ENCODE measurements at places on chromosomes 7 and 10.
A peak's percentile ranks its signal among the peaks of the same experiment; 100 is the strongest.

- peak; percentile 54 for DNase-seq
These were observed 5.7 kb downstream of the KAZALD1 start for GRCh38 chr10:101067356-101068083.

- DNase-seq, result no peak
These were observed 2.8 kb downstream of the TM9SF3 start for GRCh38 chr10:96584035-96584434.

DNA sequence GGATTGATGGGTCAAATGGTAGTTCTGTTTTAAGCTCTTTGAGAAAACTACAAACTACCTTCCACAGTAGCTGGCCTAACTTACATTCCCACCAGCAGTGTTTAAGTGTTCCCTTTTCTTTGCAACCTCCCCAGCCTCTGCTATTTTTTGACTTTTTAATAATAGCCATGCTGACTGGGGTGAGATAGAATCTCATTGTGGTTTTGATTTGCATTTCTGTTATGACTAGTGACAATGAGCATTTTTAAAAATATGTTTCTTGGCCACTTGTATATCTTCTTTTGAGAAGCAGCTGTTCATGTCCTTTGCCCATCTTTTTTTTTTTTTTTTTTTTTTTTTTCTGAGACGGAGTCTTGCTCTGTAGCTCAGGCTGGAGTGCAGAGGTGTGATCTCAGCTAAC lies 155.2 kb upstream of the BMPER start:
- no peak for DNase-seq

DNA sequence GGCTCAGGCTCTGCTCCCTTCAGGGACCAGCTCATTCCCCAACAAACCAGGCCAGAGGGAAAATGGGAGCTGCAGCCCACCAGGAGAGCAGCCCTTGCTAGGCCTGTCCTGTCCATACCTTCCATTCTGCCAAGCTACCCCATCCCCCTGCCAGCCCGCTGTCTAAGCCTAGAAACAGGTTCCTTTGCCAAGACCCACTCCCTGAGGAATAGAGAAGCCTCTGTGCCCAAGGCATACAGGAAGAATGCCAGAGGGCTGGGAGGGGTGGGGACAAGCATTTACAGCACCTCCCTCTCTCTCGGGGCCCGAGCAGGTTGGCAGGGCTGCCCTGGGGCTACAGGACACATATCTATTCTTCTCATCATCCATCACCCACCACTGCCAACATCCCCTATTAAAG lies 178.3 kb downstream of the GRID1 start:
- no peak for DNase-seq

DNA sequence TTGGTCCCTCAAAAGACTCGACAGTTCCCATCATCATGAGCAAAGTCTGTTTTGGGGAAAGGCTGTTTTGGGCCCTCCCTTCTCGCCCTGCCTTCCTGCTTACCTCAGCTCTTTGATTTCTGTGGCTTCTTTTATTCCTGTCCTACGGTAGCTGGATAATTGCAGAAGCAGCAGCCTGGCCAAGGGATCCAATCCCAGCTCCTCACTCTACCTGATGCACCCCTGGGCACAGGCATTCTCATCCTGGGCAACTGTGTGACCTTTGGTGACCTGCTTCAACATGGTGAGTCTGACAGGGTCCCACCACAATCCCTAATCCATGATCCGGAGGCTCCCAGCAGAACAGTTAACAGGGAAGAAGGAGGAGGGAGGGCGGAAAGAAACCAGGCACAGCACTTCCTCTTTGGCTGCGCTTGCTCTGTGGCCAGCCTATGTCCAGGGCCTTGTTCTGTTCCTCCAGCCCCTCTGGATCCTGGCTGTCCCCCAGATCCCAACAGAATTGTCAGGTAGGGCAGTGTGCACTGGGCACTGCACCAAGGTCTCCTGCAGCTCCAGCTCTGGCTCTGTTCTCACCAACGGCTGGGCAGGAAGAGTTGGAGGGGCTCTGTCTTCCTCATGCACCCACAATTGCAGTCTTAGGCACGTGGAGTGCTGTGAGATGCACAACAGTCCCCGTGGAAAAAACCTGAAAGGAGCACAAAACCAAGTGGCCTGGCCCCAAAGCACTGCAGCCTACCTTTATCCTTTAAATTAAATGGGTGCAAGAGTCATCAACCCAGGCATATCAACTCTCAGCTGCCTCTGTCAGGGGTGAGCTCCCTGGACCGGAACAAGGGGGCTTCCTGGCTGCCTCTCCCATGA lies 144.4 kb downstream of the PTPN20 start:
- no peak for DNase-seq

DNA sequence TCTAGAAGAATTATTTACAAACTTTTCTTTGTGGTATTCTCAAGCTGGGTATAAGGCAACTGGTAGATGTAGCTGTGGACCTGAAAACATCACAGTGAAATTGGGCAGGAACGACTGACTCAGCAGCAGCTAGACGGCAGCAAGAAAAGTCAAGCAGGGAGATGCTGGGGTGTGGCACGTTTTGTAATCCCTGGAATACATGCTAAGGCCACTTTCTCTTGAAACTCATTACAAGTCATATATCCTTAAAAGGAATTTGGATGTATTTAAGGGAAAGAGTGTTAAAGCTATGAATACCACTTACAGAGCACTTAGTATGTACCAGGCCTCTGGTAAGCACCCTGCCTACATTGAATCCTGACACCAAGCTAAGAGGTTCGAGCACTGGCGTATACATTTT lies 17.4 kb downstream of the BEND7 start:
- DNase-seq, result no peak

DNA sequence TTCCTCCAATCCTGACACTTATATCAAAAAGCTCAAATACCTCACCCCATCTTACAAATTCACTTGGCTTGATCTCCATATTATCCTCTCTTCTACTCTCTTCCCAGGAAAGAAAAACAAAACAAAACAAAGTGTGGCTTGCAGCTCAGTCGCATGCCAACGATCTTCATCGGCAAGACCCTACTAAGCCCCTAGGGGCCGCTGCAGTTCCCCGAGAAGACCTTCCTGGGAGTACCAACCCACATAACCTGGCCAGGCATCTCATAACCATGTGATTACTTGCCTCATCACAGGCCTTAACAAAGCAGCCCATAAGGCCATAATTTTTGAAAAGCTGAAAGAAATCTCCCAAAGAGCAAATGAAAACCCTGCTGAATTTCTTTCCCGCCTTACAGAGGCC lies 103.7 kb downstream of the ZNF92 start:
- DNase-seq, result peak; percentile 23

GRCh38 chr7:155670521-155670920 lies 26.1 kb downstream of the RBM33 start:
- no peak for DNase-seq

- DNase-seq, result no peak
These were observed 81.9 kb downstream of the BMPER start for GRCh38 chr7:33986951-33987947.

GRCh38 chr7:140829720-140830119 lies 95.0 kb downstream of the BRAF start:
- no peak for DNase-seq

DNA sequence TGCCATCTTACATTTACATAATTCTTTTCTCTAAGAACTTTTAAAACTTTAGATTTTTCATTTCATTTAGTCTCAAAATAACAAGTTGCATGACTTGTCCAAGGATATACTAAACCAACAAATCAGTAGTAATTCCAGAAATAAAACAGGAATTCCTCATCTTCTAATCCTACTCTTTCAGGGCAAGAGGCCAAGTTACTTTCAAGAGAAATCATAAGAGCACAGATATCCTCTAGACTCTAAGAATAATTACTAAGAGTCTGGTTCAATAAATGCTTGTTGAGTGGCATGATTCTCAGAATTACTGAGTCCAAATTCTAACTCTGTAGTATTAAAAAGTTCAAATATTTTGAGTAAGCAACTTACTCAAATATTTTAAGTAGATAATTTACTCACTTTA lies 12.9 kb downstream of the PDZD8 start:
- DNase-seq, result no peak

DNA sequence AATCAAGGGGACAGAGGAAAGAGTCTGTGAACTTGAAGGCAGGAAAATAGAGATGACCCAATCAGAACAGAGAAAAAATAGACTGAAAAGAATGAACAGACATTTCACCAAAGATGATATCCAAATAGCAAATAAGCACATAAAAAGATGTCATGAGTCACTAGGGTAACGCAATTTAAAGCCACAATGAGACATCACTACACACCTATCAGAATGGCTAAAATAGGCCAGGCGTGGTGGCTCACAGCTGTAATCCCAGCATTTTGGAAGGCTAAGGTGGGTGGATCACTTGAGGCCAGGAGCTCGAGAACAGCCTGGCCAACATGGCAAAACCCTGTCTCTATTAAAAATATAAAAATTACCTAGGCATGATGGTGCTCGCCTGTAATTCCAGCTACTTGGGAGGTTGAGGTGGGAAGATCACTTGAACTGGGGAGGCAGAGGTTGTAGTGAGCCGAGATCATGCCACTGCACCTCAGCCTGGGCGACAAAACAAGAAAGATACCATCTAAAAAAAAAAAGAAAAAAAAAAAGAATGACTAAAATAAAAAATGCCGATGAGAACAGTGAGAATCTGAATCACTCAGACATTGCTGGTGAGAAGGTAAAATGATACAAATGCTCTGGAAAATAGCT lies 100.9 kb downstream of the LHPP start:
- DNase-seq, result no peak

- no peak for DNase-seq
These were observed 36.2 kb downstream of the AGAP4 start for GRCh38 chr10:45811075-45811474.

DNA sequence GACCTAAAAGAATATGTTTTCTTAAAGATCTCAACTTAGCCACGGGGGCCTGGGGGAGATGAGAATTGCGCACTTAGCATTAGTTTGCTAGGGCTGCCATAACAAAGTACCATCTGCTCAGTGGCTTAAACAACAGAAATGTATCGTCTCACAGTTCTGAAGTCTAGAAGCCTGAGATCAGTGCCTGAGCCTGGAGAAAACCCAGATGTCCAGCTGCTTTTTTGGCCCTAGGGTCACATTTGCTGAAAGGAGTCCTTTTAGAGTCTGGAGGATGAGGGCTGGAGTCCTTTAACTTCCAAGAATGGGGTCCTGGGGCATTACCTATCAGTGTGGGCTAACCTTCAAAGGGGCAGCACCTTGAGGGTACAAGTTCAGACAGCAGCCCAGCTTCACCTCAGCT lies 48.2 kb downstream of the SMURF1 start:
- no peak for DNase-seq

GRCh38 chr10:119783665-119784027 lies 57.8 kb downstream of the INPP5F start:
- DNase-seq, result no peak

- peak; percentile 50 for DNase-seq
These were observed at the start of gene SLC29A3 for GRCh38 chr10:71319042-71319799. Gene SLC29A3 (plus strand): TSS chr10:71319259. CDS start chr10:71319310, 51 bp downstream.

GRCh38 chr10:124025660-124026588 lies 67.5 kb downstream of the CHST15 start:
- no peak for DNase-seq

DNA sequence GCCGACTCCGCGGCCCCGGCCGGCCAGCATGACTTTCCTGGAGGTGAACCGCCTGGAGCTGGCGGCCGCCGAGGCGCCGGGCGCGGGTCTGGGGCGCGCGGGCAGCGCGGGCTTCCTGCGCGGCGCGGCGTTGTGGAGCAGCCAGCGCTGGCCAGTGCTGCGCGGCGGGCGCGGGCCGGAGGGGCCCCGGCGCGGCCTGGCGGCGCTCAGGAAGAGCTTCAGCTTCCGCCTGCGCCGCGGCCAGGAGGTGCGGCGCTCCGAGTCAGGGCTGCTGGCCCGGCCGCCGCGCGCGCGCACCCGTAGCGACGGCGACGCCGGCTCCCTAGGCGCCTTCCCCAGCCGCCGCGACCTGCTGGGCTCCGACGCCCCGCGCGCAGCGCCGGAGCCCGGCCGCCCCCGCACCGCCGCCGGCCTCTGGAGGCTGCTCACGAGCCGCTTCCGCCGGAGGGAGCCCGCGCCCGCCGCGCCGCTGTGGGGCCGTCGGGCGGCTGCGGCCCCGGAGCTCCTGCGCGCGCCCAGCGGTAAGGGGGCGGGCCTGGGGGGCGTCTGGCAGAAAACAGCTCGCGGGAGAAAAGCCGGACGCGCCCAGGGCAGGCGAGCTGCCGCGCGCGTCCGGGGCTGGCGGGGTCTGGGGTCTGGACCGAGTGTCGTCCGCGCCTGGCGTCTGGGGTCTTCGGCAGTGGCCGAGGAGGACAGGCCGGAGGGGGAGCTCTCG lies 29.0 kb downstream of the AGAP3 start:
- no peak for DNase-seq

- DNase-seq, result no peak
These were observed 253.4 kb downstream of the WDR11 start for GRCh38 chr10:121104476-121105111.

- no peak for DNase-seq
These were observed 302.2 kb downstream of the ADARB2 start for GRCh38 chr10:1434912-1435692.

- DNase-seq, result no peak
These were observed 148.4 kb downstream of the PLXDC2 start for GRCh38 chr10:19964625-19965024.

- no peak for DNase-seq
These were observed 304.3 kb upstream of the PITRM1 start for GRCh38 chr10:3476640-3477448.

DNA sequence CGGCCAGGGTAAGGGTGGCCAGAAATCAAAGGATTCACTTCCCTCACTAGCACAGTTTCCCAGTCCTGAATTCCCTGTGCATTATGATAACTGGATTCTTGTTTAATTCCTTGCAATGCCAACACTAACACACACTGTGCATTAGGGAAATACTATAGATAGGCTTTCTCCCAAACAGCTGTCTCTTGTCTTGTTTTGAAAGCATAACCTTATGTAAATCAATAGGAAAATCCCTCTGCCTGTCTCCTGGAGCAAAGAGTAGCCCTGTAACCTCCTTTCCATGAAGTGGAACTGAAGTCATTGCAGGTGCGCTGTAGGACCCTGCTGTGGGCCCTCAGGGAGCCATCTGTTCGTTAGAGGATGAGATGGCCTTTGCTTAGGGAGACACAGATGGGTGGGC lies 82.8 kb upstream of the FAM171A1 start:
- no peak for DNase-seq

- DNase-seq, result no peak
These were observed 75.1 kb downstream of the RELN start for GRCh38 chr7:103914147-103914899.

GRCh38 chr7:88306590-88307048 lies at the start of gene STEAP4:
Gene STEAP4 (minus strand): TSS chr7:88306894. CDS start chr7:88284269, 22,625 bp downstream.
- DNase-seq, result no peak

DNA sequence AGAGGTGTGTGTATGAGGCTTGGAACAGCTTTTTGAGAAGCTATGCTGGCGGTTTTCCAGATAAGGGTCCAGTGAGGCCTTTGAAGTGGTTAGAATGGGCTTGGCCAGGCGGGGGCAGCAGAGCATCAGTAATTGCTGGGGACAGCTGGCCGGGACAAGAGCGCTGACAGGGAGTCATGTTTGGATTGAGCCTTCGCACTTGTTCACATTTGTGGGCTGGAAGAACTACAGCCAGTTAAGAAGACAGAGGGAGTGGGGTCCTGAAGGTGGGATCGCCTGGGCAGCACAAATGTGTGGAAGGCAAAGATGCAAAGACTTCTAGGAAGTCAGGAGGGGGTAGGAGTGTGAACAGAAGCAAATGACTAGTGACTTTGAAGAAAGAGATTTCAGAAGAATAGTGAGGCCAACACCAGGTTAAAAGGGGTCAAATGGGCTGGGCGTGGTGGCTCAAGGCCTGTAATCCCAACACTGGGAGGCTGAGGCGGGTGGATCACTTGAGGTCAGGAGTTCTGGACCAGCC lies 12.7 kb upstream of the SDHAF3 start:
- DNase-seq, result peak; percentile 55
